ENCODE measurements at places on chromosomes 2 and 18. TPM values are rescaled to one million over a fixed set of nuclear protein-coding genes. Genes with fewer than 3 reads are reported as not detected.
A peak's percentile ranks its signal among the peaks of the same experiment; 100 is the strongest.

DNA sequence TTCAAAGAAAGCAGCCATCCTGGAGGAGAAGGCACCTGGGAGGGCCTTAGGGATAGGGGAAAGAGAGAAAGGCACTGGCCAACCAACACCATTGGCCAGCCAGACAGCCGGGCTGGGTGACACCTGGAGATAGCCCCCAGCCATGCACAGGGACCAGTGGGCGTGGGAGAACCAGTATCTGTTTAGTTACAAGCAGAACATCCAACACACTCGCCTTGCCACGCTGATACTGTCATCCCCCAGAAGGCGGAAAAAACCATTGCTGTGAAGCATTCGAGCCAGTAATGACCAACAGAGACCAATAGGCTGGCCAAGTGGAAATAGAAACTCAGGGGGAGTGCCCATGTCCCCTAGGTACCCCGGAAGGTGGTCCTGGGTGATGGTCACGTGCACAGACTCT lies 15.5 kb downstream of the ASPRV1 start:
- peak; percentile 62 for DNase-seq
- peaks cover 7% of the 10 kb centered on the region for H3K4me1 ChIP-seq
- no peak overlapping the region for H3K4me3 ChIP-seq
- no peak overlapping the region for H3K27ac ChIP-seq
- H3K27me3 ChIP-seq: peaks cover 4% of the 10 kb centered on the region
- peaks cover 16% of the 10 kb centered on the region for H3K36me3 ChIP-seq

- H3K4me1 ChIP-seq: no peaks in the 10 kb centered on the region
- H3K27ac ChIP-seq: no peak overlapping the region
- H3K36me3 ChIP-seq: no peaks in the 10 kb centered on the region
- DNase-seq: no peak
- no peaks in the 10 kb centered on the region for H3K27me3 ChIP-seq
- no peak overlapping the region for H3K4me3 ChIP-seq
These were observed 1015.0 kb downstream of the BCL11A start for GRCh38 chr2:59538398-59538911.

DNA sequence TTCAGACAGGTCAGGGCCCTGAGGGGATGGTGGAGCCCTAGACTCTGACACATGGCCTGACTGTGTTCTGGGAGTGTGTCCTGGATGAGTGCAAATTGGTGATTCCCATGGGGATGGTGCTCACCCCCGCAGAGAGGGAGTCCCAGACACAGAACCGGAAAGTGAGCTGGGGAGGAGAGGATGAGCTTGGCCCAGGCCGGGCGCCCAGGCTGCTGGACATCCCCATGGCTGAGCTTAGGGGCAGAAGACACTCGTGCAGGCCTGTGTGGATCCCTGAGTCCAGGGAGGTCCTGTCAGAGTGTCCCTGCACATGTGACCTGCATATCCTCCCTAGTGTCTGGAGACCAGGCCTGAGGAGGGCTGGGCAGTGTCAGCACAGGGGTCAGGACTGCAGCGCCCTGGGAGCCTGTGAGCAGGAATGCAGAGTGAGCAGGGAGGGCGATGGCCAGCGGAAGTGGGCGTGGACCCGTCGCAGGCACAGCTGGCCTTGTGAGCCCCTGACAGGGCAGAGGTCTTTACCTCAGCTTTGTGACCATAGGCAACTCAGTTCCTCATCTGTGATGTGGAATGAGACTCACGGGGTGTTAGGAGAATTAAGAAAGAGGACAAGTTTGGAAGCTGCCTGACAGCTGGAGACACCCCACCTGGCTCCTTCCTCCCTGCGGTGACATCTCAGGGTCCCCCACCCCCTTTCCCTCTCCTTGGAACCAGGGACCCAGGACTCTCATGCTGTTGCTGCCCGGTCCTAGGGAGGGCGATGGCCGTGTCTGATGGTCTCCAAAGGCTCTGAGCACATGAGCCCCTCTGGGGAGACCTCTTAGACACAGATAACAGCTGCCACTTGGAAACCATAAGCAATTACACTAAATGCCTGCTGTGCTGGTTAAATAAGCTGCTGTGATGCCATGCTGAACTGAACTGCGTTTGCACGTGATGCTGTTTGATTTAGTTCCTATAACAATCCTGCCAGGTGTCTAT lies 62.6 kb upstream of the HS6ST1 start:
- H3K27me3 ChIP-seq: no peaks in the 10 kb centered on the region
- H3K27ac ChIP-seq: no peak overlapping the region
- peaks cover 51% of the 10 kb centered on the region for H3K4me1 ChIP-seq
- H3K36me3 ChIP-seq: no peaks in the 10 kb centered on the region
- H3K4me3 ChIP-seq: no peak overlapping the region

DNA sequence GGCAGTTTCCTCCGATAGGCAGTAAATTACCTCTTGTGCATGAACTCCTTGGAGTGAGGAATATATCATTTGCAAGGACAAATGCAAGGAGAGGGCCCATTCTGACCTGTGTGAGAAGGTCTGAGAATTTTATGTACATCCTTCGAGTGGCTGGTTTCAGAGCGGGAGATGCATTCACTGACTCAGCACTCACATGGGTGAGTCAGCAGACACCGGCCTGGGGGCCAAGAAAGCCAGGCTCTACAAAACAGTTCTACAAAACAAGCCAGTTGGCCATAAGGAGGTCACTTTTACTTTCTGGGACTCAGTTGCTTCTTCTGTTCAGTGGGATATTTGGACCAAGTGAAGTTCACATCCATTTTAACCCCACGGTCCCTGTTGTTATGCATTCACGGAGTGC lies 35.3 kb downstream of the CYP26B1 start:
- H3K36me3 ChIP-seq: no peaks in the 10 kb centered on the region
- H3K4me3 ChIP-seq: no peak overlapping the region
- no peak for DNase-seq
- H3K27me3 ChIP-seq: peaks cover 3% of the 10 kb centered on the region

- H3K4me3 ChIP-seq: peak overlapping the region; percentile 67
- DNase-seq: no peak
- H3K27me3 ChIP-seq: no peaks in the 10 kb centered on the region
- H3K27ac ChIP-seq: peak overlapping the region; percentile 68
- peaks cover 21% of the 10 kb centered on the region for H3K4me1 ChIP-seq
- peaks cover 36% of the 10 kb centered on the region for H3K36me3 ChIP-seq
These were observed 82.7 kb upstream of the POMC start for GRCh38 chr2:25251071-25251421.

DNA sequence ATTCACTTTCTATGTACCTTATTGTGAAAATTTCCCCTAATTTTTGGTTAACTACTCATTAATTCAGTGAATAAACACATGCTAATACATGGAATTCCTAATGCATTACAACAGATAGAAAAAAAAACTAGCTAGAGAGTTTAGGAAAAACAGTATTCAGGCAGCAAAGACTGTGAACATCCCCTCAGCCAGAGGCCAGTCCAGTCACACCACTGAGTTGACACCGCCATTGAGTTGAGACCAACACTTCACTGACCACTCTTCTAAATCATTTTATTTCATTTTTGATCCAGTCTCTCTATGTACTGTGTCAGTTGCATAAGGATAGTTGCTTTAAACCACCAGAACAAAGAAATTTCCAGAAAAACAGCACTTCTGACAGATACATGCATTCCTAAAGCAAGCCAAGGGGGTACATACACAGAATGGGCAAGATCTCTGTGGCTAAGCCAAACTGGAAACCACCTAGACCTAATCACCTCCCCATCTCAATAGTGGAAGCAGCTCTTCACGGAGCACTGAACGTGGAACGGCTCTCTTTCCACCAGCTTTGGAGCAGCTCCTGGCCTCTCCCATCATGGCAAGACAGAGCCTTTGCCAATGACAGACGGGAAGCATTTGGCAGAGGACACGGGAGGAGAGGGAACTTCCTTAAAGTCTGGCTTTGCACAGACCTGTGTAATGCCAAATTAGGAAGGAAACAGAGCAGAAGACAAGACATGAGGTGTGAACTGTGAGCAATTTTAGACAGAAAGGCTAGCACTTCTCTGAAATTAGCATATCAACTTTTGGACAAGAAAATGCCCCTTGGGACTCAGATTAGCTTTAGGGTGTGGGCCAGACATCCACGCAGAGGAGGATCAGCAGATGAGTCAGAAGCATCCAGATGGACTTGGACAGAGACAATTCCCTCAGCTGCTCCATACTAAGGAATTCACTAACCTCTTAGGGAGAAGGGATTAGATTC lies 36.4 kb downstream of the CACNB4 start:
- H3K27ac ChIP-seq: peak overlapping the region; percentile 75
- no peaks in the 10 kb centered on the region for H3K36me3 ChIP-seq
- peak overlapping the region; percentile 24 for H3K4me3 ChIP-seq
- no peaks in the 10 kb centered on the region for H3K27me3 ChIP-seq

- H3K27ac ChIP-seq: no peak overlapping the region
- H3K4me1 ChIP-seq: no peaks in the 10 kb centered on the region
- no peaks in the 10 kb centered on the region for H3K27me3 ChIP-seq
- DNase-seq: no peak
- H3K4me3 ChIP-seq: no peak overlapping the region
These were observed 89.9 kb downstream of the KCNH7 start for GRCh38 chr2:162748566-162749215.

- no peaks in the 10 kb centered on the region for H3K27me3 ChIP-seq
- H3K4me1 ChIP-seq: no peaks in the 10 kb centered on the region
- no peaks in the 10 kb centered on the region for H3K36me3 ChIP-seq
- no peak overlapping the region for H3K27ac ChIP-seq
- no peak overlapping the region for H3K4me3 ChIP-seq
These were observed 259.2 kb downstream of the IKZF2 start for GRCh38 chr2:212892193-212892592.

DNA sequence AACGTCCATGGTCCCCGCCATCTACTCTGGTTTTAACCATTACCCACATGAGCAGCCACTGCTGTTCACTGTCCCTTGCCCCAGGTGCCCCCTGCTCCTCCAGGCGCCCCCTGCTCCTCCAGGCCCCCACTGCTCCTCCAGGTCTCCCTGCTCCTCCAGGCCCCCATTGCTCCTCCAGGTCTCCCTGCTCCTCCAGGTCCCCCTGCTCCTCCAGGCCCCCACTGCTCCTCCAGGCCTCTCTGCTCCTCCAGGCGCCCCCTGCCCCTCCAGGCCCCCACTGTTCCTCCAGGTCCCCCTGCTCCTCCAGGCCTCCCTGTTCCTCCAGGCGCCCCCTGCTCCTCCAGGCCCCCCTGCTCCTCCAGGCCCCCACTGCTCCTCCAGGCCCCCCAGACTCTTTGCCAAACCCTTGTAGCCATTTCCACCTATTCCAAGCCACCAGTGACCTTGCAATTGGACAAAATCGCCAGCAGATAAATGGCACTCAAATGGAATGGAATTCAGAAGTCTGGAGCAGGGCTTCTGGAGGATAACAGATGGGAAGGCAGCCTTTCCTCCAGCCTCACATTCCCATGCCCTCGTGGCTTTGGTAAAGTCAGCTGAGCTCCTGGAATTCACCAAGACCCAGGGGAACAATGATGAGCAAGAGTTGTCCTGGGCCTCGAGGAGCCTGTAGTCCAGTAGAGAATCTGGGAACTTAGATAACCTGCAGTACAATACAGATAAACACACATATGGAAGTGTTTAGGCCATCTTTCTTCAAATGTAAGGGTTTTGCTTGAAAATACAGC lies 13.3 kb upstream of the RPL31 start:
- H3K36me3 ChIP-seq: peaks cover 33% of the 10 kb centered on the region
- peak; percentile 45 for DNase-seq
- H3K27me3 ChIP-seq: no peaks in the 10 kb centered on the region
- H3K4me1 ChIP-seq: no peaks in the 10 kb centered on the region
- H3K4me3 ChIP-seq: no peak overlapping the region

- H3K27ac ChIP-seq: no peak overlapping the region
- no peak for DNase-seq
- no peak overlapping the region for H3K4me3 ChIP-seq
- peaks cover 2% of the 10 kb centered on the region for H3K4me1 ChIP-seq
These were observed 7.6 kb upstream of the TRIB2 start for GRCh38 chr2:12709207-12709522.

- no peak for DNase-seq
- no peak overlapping the region for H3K4me3 ChIP-seq
- no peaks in the 10 kb centered on the region for H3K4me1 ChIP-seq
- H3K27me3 ChIP-seq: no peaks in the 10 kb centered on the region
- no peaks in the 10 kb centered on the region for H3K36me3 ChIP-seq
These were observed 799.7 kb upstream of the ACVR2A start for GRCh38 chr2:147045113-147045512.

- H3K36me3 ChIP-seq: no peaks in the 10 kb centered on the region
- H3K27me3 ChIP-seq: peaks cover 51% of the 10 kb centered on the region
- no peak for DNase-seq
These were observed at the start of gene PAX8 for GRCh38 chr2:113278742-113279139. Gene PAX8 (minus strand): TSS chr2:113278921. CDS start chr2:113278394, 527 bp downstream.

GRCh38 chr2:228681426-228681825 lies 499.9 kb upstream of the SPHKAP start:
- DNase-seq: no peak
- no peaks in the 10 kb centered on the region for H3K27me3 ChIP-seq
- H3K4me1 ChIP-seq: peaks cover 4% of the 10 kb centered on the region
- no peaks in the 10 kb centered on the region for H3K36me3 ChIP-seq
- H3K27ac ChIP-seq: no peak overlapping the region

DNA sequence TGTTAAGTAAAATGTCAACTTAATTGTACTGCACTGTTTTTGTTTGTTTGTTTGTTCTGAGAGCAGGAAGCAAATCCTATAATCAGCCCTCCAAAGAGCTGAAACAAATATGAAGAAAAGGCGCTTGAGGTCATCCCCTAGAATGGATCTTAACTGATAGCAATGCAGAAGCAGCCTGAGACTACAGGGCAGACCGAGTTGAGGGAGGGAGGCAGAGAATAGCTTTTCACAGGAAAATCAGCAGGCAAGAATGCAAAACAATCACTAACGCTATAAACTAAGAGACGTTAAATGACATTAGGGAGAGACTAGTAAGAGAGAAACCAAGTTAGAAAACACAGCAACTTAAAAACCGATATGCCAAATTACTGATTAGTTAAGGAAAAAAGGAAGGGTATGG lies 37.2 kb downstream of the GALNT1 start:
- H3K27ac ChIP-seq: peak overlapping the region; percentile 1
- H3K4me1 ChIP-seq: peaks cover 42% of the 10 kb centered on the region
- no peak for DNase-seq

DNA sequence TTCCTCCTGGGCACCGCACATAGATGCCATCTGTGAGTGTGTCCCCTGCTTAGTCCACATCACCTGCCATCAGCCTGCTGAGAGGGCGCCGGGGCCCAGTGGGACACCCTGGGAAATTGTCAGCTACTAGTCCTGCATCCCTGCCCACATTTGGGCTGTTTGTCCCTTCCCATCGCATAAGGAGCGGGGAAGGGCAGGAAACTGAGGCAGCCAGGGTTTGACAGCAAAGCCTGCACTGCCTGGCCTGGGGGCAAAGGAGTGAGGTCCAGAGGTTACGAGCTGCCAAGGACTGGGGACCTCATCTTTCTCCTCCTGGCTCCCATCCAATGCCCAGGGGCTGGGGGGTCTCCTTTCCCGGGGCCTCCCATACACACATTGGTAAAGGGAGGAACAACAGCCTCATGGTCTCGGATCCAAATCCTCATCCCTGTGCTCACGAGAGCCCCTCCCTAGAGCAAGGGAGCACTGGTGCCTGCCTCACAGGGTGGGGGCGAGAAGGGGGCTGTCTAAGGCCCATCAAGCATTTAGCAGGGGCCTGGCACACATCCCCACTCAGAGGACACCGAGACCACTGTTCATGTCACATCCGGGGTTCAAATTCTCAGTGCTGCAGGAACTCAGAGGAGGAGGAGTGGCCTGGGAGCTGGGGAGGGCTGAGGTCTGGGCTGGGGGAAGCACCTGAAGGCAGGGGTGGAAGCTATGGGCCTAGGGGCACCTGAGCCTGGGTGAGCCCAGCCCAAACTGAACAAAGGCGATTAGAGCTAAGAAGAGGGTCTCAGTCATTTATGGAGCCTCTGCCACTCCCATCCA lies 113.8 kb downstream of the SMAD7 start:
- no peak overlapping the region for H3K4me3 ChIP-seq
- H3K27me3 ChIP-seq: no peaks in the 10 kb centered on the region
- peaks cover 59% of the 10 kb centered on the region for H3K4me1 ChIP-seq
- H3K27ac ChIP-seq: no peak overlapping the region
- DNase-seq: no peak

Gene SUCLG1
- total RNA-seq: 68.8 TPM

Gene TRABD2A
- total RNA-seq: 0.68 TPM

Gene BOLL
- not detected for total RNA-seq

Gene RFX8
- 0.70 TPM for total RNA-seq

Gene ITGB6
- 13.8 TPM for total RNA-seq

Gene AGXT
- total RNA-seq: not detected

Gene C2orf66
- not detected for total RNA-seq
